ENCODE measurements at places on chromosomes 12 and 14.

DNA sequence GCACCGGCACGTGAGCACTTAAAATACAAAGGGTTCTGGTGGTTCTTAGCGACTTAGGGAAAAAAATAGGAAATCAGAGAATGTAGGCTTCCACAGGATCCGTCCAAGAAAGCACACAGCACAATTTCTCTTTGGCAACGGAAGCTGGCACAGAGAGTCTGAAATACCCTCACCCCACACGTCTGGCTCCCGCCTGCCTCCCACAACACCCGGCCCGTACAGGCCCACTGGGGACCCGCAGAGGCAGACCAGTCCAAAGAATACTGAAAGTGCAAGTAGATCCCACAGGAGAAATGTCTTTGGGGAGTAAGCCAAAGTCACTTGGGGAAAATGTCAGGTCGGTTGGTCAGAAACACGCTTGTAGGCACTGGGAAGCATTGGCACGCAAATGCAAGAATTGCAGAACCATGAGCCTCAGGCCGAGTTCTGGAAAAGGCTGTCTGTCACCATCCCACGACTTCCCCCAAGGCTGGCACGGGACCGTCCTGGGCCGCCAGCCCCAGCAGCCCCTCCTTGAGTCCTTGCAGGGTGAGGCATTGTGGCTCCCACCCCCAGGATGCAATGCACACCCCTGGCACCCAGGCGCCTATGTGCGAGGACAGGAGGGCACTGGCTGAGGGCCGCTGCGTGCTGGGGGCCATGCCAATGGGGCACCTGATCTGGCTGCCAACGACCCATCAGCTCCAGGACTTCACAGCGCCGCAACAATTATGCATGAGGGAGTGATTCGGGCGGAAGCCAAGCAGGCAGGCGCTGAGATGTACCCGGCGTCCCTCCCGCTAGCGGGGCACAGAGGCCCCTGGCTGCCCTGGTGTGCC is 29.7 kb downstream of the CHGA start:
- no peak for DNase-seq

- no peak for DNase-seq
Measured at GRCh38 chr12:14283489-14284144, 81.9 kb upstream of the ATF7IP start.

DNA sequence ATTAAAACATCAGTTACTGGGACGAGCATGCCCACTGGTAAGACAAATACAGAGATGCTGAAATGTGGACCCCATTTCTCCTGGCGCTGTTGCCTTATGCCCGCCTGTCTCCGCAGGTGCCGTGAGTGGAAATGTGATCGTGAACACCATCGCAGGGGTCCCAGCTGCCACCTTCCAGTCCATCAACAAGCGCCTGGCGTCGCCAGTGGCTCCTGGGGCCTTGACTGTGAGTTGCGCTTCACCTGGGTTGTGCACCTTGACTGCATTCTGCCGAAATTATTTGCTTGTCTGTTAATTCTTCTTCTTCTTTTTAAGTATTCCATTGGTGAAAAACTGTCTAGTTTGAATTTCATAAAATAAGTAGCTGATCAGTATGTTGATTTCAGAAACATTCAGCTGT is 89.1 kb downstream of the DDX51 start:
- DNase-seq = no peak

GRCh38 chr14:68263563-68264259 is 444.1 kb downstream of the RAD51B start:
- DNase-seq = no peak

DNA sequence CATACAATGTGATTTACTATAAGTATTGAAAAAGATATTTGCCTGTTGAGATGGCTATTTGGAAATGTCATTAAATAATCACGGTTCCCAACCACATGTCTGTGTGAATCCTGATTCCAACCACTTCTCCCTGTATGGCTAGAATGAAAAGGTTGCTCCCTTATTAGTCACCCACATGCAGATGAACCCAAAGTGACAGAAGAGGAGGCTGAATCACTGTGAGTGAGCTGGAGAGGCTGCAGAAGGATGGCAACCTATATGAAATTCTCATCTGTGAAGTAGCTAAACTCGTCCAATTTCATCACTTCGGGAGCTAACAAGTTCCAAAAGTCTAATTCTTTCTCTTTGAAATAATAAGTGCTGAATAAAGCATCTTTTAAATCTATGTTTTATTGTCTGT is 300.5 kb downstream of the PRKD1 start:
- DNase-seq = no peak

GRCh38 chr12:66742508-66743367 is 63.9 kb upstream of the GRIP1 start:
- DNase-seq = no peak

GRCh38 chr12:48001505-48002413 is 2.5 kb downstream of the COL2A1 start:
- DNase-seq = peak; percentile 49

DNA sequence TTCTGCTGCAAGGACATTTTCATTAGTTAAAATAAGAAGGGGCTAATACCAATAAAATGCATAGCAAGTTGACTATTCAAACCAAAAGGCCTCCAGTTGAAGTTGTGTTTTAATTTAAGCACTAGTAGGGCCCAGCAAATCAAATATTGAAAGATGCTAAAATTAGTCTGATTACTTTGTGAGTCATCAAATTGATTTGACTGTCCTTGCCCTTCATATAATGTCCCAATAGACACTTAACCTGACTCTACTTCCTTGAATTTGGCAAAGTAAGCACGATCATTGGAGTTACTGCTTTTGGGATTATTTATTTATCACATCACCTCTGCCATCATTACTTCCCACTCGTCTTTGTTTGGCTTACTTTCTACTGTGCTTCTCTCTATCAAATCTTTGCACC is 798.5 kb downstream of the DIO2 start:
- DNase-seq = no peak

- no peak for DNase-seq
Measured at GRCh38 chr14:93957333-93957710, 19.0 kb downstream of the ASB2 start.

GRCh38 chr14:32110548-32110896 is 33.4 kb downstream of the ARHGAP5 start:
- DNase-seq = no peak

GRCh38 chr14:104687601-104688504 is 1.6 kb upstream of the INF2 start:
- DNase-seq = no peak

- no peak for DNase-seq
Measured at GRCh38 chr14:59398841-59399240, 66.3 kb downstream of the GPR135 start.

DNA sequence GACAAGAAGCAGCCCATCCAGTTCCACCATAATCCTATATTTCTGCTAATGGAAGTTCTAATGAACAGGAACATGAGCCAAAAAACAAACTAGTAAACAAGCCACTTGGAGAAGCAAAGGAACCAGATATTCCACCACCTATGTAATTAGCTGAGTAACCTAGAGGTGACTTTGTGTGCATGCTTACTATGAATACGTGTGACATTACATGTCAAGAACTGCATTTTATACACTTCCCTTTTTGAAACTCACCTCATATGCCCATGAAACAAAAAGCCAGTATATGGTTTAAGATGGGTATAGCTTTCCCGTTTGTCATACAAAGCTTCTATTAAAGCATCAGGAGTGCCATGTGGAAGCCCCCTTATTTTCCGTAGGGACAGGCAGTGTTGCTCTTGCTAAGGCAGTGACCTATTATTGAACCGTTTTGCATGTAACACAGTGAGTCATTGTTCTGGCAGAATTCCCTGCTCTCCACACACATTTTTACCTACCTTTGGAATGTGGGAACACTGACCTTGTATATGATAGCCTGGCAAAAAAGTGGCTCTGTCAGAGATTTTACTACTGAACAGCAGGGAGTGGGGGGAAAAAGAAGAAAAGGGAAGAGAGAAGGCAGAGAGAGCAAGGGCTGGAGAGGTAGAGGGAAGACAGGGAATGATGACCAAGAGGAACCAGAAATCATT is 34.8 kb upstream of the FRMD6 start:
- peak; percentile 73 for DNase-seq

DNA sequence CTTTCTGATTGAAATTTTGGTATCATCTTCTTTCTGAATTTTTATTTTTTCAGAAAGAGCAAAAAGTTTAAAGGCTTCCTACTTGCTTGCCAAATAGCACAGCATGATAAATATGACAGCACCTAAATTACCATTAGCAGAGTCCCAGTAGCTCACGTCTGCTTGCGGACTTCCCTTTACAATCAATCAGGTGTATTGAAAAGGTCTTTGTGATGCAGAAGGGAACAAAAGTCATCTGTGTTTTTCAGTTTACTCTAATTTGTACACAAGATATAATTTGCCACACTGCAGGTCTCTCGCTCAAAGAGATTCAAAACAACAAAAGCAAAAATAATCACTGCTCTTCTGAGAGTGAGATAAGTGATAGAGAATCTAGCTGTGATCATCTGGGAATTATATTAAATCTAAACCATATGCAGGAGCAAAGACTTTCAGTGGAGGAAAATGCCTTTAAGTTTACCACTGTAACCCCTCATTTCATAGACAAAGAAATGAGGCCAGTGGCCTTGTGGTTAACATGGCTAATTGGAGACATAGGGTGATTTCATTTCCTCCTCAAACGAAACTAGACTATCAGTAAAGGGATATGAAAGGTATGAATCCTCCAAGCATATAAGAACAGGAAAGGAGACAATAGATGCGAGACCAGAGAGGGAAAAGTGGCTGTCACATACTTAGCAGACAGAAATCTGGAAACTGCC is 240.8 kb upstream of the TMPO start:
- no peak for DNase-seq

DNA sequence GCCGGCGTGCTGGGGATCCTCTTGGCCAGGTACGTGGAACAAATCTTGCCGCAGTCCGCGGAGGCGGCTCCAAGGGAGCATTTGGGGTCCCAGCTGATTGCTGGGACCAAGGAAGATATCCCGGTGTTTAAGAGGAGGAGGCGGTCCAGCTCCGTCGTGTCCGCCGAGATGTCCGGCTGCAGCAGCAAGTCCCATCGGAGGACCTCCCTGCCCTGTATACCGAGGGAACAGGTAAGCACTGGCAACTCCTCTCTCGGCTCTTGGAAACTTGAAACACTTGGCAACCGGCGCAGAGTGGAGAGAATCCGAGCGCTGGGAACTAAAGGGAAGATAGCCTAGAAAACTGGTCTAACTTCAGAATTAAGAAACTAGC is 1.7 kb downstream of the PDE3A start:
- no peak for DNase-seq

Data from NCI-H1048 (cell line).